ENCODE measurements at places on chromosomes 1 and 21.

- DNase-seq = no peak
These were observed 533.4 kb downstream of the MATN1 start for GRCh38 chr1:30189818-30190500.

- no peak for DNase-seq
These were observed 997 bp downstream of the RSPH1 start for GRCh38 chr21:42495027-42495426.

GRCh38 chr1:205484985-205485967 is 19.2 kb upstream of the CDK18 start:
- peak; percentile 79 for DNase-seq

DNA sequence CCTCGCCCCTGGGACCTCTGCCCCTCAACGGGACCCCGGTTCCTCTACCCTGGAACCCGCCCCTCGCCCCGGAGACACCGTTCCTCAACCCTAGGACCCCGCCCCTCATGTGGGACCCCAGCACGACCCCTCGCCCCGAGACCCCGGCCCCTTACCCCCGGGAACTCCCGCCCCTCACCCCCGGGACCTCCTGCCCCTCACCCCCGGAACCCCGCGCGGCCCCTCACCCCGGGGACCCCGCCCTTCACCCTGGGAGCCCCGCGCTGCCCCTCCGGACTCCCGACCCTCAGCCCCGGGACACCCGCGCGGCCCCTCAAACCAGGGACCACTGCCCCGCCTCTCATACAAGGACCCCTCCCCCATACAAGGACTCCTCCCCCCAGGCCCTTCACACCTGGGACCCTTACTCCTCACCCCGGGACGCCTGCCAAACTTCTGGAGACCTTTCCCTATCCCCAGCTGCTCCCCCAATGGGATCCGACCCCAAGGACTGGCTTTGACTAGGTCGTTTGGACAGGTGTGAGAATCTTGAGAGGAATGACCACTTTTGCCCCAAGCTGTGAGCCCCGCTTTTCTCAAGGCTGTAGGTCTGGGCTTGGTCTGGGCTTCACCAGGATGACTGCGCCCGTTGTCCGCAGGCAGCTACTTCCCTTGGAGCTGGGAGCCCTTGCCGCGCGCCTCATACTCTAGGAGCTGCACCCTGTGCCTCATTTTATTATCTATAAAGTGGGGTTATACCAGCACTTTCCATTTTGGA is 843 bp downstream of the DIP2A start:
- DNase-seq = no peak

All from NCI-H187 (cell line).